Upper lobe of right lung (tissue), 1 donor: ENCODE measurements at places on chromosomes 3 and 15. TPM values are rescaled to one million over a fixed set of nuclear protein-coding genes. Genes with fewer than 3 reads are reported as not detected.

- DNase-seq, result no peak
Observed at GRCh38 chr3:65497846-65498245, 540.9 kb downstream of the MAGI1 start.

The GATM gene
- total RNA-seq, result 7.2 TPM

- DNase-seq, result no peak
Observed at GRCh38 chr3:79211586-79212359, 556.0 kb downstream of the ROBO1 start.

- DNase-seq, result peak; percentile 1
Observed at GRCh38 chr15:63362885-63363284, 18.8 kb downstream of the CA12 start.

DNA sequence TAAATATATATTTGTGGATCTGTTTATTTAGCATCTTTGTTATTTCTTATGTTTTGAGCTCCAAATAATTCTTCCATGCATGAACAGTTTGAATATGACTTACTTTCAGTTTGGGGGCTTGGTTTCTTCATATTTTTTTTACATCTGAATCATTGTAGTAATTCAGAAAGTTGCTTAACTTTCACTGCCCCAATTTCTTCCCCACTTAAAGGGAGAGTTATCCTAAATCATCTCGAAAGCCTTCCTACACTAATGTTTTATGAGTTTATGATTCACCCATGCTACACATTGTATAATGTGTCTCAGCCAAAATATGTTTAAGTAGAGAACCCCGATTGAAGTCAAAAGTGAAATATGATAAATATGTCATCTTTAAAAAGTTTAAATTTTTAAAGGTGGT lies 47.8 kb downstream of the SPRED1 start:
- no peak for DNase-seq

DNA sequence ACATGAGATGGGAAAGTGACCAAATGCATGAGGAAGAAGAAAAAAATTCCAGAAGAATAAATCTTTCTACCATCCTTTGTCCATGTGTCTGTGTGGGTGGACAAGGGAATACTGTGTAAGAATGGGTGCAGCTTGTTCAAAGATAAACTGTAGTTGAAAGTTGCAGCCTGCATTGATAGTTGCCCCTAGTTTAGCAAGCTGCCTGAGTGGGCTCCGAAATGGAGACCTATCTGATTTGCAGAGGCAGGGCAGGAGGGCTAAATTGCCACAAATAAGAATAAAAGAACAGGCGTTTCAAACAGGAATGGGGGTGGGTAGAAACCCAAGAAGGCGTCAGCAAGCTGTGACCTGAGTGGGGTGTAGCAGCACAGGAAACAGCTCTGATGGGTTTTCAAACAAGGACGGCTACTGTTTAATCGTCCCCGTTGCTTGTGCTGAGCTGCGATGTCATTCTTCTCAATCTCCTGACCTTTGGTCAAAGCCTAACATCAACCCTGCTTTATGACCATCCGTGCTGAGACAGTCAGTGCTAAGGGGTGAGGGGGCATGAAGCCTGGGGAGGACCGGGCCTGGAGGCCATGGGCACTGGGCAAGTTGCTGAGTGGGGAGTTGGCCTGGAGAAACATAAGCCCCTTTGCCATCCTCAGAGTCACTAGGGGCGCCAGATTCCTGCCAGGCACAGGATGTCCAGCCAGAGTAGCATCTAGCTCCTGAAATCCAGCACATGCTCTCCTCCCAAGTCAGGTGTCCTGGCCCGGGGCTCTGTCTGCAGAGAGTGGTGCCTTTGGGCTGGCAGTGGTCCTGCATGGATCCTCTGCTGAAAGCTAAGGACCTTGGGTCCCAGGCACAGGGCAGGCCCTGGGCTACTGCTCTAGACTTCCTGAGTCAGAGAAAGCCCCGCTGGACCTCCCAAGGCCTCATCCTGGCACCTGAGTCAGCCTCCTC lies 19.2 kb upstream of the C15orf39 start:
- no peak for DNase-seq

The STAC gene
- 25.3 TPM for total RNA-seq

- DNase-seq, result no peak
Observed at GRCh38 chr15:101712078-101712477, 12.2 kb downstream of the TARS3 start.

DNA sequence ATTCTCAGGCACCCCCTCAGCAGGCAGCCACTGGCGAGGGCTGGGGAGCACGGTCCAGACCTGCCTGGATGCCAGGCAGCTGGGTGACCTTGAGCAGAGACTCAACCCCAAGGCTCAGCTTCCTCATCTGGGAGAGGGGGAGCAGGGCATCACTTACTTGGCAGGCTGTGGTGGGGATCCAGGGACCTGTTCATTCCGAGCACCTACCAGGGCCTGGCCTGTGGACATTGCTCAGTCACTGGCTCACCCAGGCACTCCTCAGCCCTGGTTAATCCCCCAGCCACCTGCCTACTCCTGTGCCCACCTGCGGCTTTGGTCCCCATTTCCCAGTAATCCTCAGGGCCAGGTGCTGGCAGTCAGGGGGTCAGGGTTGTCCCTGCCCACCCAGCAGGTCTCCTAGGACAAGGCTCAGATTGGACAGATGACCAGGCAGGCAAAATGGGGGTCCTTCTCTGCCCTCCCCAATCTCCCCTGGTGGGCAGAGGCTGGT lies 9.3 kb upstream of the RPL29 start:
- DNase-seq, result no peak

DNA sequence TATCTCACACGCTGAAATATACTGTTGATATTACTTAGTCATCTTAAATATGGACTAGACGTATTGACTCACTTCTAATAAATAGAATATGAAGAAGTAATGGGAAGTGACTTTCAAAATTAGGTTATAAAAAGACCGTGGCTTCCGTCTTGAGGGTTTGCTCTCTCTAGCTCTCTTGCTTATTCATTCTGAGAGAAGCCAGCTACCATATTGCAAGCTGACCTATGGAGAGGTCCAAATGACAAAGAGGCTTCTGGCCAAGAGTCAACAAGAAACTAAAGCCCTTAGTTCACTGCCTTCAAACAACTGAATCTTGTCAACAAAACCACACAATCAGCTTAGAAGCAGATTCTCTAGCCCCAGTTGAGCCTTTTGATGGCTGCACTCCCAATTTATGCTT lies 46.1 kb downstream of the SLC9C1 start:
- no peak for DNase-seq

DNA sequence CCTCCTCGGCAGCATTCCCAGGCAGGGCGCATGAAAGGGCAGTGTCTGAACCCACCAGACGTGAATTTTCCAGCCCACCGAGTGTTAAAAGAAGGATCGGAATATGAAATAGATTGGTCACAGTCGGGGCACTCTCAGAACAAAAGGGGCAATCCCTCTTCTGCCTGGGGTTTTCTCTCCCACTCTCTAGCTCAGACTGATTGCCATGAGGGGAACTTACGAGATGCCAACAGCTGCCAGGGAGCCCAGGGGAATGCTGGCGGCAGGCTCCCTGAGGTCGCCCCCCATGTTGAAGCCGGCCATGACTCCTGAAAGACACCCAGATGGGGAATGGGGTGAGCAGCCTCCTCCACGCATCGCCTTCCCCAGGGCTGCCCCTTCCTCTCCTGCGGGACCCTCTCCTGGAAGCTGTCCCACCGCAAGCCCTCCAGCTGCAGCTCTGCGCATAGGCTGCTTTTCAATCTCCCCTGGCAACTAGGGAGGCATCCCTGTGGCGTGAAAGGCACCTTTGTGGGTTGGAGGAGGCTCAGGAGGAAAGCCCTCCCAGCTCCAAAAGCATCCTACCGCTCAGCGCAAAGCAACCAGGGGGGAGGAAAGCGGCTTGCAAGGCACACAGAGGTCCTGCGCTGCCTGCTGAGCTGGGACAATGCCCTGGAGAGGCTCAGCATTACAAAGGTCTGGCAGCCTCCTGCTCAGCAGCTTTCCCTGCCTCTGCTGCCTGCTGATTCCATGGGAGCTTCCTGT lies 64.8 kb upstream of the HEG1 start:
- DNase-seq, result no peak

GRCh38 chr3:155517903-155518302 lies 224.4 kb upstream of the STRIT1 start:
- DNase-seq, result no peak

DNA sequence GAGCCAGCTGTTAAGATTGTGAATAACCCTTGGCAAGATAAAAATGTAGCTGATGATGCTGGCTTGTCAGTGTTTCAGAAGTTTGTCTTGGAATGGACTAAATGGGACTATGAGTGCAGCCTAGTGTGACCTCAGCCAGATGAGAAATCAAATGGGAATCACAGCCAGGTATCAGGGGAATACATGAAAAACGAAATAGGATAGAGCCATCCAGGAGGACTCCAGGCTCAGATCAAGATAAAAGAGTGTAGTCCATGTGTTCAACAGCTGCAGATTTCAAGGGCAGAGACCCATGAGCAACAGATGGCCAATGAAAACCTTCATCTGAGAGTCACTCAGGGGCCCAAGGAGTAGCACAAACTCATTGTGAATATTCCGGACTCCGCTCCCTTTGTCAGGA lies 1080.9 kb upstream of the CADM2 start:
- no peak for DNase-seq

The PPM1L gene
- total RNA-seq, result 13.5 TPM

- no peak for DNase-seq
Observed at GRCh38 chr15:74857082-74857655, 14.2 kb upstream of the ULK3 start.

The NGRN gene
- 75.0 TPM for total RNA-seq

DNA sequence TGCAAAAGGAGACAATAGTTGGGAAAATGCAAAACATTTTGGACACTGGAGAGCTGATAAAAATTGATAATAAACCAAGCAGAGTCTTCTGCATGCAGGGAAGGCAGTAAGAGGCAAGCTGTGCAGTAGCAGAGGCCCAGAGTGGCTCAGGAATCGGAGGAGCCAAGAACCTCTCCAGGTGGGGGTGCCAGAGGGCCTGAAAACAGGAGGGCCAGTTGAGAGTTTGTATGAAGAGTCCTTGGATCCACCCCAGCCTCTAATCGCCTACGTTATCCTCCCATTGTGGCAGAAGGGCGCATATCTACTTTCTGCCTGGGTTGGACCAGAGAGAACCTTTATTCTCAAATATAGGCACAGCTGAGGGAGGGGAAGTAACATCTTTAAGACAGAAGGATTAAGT lies 48.9 kb upstream of the RBP1 start:
- no peak for DNase-seq

- DNase-seq, result no peak
Observed at GRCh38 chr15:59688423-59688781, 718 bp downstream of the BNIP2 start.

DNA sequence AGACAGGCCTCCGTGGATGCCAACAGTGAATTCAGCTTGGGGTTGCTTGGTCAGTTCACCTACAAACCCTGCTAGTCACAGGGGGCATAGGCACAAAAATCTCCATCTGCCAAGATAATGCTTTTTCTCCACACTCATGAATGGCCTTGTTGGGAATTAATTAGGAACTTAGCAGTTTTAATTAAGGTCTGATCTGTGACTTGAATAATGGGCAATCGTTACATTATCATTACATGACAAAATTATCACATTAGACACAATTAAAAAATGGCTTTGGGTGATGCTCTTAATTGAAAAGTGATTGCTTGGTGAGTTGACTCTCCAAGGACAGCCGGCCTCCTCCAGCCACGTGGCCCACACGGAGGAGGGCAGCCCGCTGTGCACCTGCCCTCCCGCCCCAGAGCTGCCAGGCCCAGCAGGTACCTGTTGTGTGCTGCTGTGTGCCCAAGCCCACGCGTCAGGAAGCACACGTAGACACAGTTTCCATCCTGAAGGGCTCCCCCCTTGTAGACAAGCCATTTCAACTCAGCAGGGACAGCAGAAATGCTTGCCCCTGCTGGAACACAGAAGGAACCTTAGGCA lies 274.2 kb downstream of the OCA2 start:
- DNase-seq, result no peak

DNA sequence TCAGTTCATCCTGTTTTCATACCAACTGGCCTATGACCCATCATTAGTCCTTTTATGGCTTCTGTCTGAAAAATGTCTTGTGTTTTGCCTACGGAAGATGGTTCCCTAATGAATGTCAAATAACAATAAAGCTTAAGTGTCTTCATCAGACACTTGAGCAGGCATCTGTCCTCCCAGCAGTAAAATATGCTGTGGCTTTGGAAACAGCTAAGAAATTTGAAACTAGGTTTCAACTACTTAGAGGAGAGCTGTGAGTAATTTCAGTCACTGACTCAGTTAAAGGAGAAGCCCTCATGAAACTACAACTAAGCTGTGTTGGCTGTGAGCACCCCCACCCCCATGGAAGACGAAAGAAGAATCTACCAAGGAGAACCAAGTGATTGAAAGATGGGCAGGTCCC lies 409.4 kb upstream of the PPP2R3A start:
- no peak for DNase-seq

- DNase-seq, result no peak
Observed at GRCh38 chr3:152359385-152360248, 90.9 kb downstream of the MBNL1 start.

- DNase-seq, result no peak
Observed at GRCh38 chr3:6182476-6182875, 678.4 kb upstream of the GRM7 start.

GRCh38 chr15:86855307-86856291 lies 775.9 kb downstream of the AGBL1 start:
- DNase-seq, result no peak

GRCh38 chr3:45929042-45929679 lies 14.1 kb upstream of the CXCR6 start:
- DNase-seq, result peak; percentile 61

The IL16 gene
- total RNA-seq, result 39.3 TPM

DNA sequence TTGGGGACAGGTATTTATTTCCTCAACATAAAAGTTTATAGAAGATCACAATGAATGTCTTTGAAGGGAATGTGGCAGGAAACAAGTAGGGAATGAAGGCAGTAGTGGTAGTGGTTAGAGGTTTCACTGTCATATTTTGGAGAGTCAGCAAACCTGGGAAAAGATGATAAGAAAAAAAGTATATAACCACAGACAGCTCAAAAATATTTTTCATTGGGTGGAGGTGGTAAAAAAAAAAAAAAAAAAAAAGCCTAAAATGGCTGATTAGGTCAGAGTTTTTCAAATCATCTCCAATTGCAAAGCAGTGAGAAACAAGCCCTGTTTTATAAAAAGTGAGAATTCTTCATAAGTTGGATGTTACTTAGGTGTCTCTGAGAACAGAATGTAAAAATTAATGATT lies 400.0 kb downstream of the LSAMP start:
- no peak for DNase-seq

DNA sequence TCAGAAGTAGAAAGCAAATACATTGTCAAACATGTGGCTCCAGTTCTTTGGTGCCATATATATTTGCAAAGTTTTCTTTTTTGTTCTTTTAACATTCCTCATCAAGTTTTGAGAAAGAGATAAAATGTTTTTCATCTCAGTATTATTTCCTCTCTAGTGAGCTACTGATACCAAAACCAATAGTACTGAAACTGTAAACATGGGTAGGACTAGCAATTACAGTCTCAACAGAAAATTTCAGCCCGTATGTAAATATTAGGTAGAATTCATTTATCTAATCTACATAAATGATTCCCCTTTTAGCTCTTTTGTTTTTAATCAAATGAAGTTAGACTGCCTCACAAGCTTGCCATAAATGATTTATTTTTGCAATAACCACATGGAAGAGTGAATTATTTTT lies 21.4 kb downstream of the SECISBP2L start:
- no peak for DNase-seq

GRCh38 chr3:183437061-183437460 lies 8.6 kb upstream of the MCF2L2 start:
- DNase-seq, result no peak

The HES1 gene
- 43.6 TPM for total RNA-seq
